ENCODE measurements at places on chromosomes 6 and 20.

- DNase-seq, result peak; percentile 53
Measured at GRCh38 chr6:27668442-27669294, 195.8 kb upstream of the ZNF184 start.

GRCh38 chr6:52877168-52877567, 32.3 kb downstream of the GSTA3 start:
- no peak for DNase-seq

- DNase-seq, result no peak
Measured at GRCh38 chr6:122730775-122731386, 48.6 kb upstream of the FABP7 start.

GRCh38 chr20:50245498-50246366, 55.1 kb downstream of the CEBPB start:
- DNase-seq, result no peak

- DNase-seq, result no peak
Measured at GRCh38 chr20:54397292-54398140, 77.9 kb upstream of the DOK5 start.

- DNase-seq, result no peak
Measured at GRCh38 chr6:149454346-149454848, 30.4 kb downstream of the ZC3H12D start.

- no peak for DNase-seq
Measured at GRCh38 chr6:139530561-139530960, 156.1 kb upstream of the CITED2 start.

- no peak for DNase-seq
Measured at GRCh38 chr20:44742304-44743079, 3.2 kb upstream of the KCNK15 start.

- no peak for DNase-seq
Measured at GRCh38 chr6:3843379-3844096, 5.6 kb upstream of the FAM50B start.

DNA sequence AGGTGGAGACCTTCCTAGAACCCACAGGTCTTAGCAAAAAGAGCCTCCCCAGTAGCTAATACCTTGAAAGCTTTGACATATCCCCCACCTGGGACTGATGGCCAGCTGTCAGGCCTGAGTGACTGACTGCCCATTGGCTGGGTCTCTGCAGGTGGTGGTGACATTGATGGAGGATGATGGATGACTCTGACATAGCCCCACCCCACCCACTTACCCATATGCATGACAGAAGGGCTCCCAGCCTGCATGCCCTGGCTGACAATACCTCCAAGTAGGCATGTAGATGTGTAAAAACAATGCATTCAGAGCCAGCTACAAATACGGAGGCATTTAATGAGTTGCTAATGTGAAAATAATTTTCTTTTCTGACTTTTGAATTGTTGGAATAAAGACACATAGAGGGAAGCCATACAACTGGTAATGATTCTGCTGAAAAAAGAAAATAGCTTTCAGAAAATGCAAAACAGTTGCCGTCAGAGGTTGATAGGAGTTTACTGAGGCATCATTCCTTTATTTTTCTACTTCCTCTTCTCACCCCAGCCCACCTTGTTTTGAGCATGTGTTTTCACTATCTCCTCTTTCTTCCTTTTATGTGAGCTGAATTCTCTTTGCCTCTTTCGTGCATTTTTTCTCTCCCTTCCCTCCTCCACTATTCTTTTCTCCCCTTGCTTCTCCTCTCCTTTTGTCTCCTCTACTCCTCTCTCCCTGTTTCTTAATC, 70.6 kb downstream of the OLIG3 start:
- no peak for DNase-seq

GRCh38 chr6:161940519-161940918, 666.7 kb upstream of the AGPAT4 start:
- DNase-seq, result no peak

All from GM10248 (cell line).